Activated naive CD4-positive, alpha-beta T cell treated with anti-CD3 and anti-CD28 coated beads, Interleukin-2, amount 10 ng/mL, durations not matched to agents 5 hours and 36 hours (primary cell): ENCODE measurements at places on chromosomes 3 and 15. TPM values are rescaled to one million over a fixed set of nuclear protein-coding genes. Genes with fewer than 3 reads are reported as not detected.

TM4SF18 gene
- total RNA-seq, result not detected

TLR9 gene
- total RNA-seq, result 0.14 TPM

CYP11A1 gene
- not detected for total RNA-seq

CCR2 gene
- 60.5 TPM for total RNA-seq

CCDC13 gene
- 0.28 TPM for total RNA-seq

KBTBD12 gene
- not detected for total RNA-seq

MAN2C1 gene
- 217 TPM for total RNA-seq

FBXW12 gene
- not detected for total RNA-seq

FAM81A gene
- total RNA-seq, result 0.23 TPM

TERC gene
- 5.9 TPM for total RNA-seq

ARL6 gene
- 4.7 TPM for total RNA-seq

EBLN2 gene
- 6.8 TPM for total RNA-seq

RBM5 gene
- 206 TPM for total RNA-seq

MINAR1 gene
- 0.58 TPM for total RNA-seq

TTLL3 gene
- total RNA-seq, result 54.7 TPM

TRH gene
- total RNA-seq, result not detected

FOXL2NB gene
- total RNA-seq, result not detected

LIPH gene
- total RNA-seq, result not detected

STRC gene
- 0.55 TPM for total RNA-seq

CPA3 gene
- total RNA-seq, result not detected

CPN2 gene
- not detected for total RNA-seq

INKA1 gene
- 0.46 TPM for total RNA-seq

ZNF501 gene
- total RNA-seq, result 2.5 TPM

CD276 gene
- total RNA-seq, result 0.20 TPM
